Stimulated activated CD4-positive, alpha-beta T cell treated with anti-CD3 and anti-CD28 coated beads, Interleukin-1b, Interleukin-23, amount 100 ng/mL, for 1 hour (primary cell): ENCODE measurements at places on chromosomes 2 and 18.

DNA sequence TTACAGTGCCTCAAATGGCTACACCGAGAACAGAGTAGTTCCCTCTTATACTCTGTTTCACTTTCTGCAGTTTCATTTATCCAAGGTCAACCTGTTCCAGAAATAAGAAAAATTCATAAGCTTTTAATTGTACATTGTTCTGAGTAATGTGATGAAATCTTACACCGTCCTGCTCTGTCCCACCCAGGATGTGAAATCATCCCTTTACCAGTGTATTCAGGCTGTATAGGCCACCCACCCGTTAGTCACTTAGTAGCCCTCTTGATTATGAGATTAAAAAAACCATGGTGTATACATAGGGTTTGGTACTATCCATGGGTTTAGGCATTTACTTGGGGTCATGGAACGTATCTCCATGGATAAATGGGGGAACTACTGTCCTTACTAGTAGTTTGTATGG is 29.8 kb downstream of the STARD6 start:
- no peak for DNase-seq

GRCh38 chr2:36740061-36740460 is 43.6 kb downstream of the VIT start:
- DNase-seq: no peak

DNA sequence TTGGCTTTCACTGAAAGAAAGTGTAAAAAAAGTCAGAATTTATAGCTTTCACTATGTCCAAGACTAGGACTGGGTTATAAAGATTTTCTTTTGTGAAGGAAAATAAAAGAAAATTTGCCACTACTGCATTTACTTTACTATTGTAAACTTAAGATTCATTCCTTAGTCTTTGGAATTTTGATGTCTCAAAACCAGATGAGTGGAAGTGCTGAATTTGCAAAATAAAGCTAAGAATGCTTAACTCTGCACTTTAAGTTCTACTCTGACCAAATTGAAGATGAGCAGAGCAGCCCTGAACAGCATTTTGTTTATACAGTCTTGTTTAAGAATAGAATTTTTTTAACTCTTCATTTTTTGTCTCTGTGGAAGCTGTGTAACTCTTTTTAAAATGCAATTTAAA is 102.4 kb downstream of the ICA1L start:
- DNase-seq: no peak

- DNase-seq: no peak
These were observed 226.5 kb upstream of the RBMS1 start for GRCh38 chr2:160720098-160720497.

DNA sequence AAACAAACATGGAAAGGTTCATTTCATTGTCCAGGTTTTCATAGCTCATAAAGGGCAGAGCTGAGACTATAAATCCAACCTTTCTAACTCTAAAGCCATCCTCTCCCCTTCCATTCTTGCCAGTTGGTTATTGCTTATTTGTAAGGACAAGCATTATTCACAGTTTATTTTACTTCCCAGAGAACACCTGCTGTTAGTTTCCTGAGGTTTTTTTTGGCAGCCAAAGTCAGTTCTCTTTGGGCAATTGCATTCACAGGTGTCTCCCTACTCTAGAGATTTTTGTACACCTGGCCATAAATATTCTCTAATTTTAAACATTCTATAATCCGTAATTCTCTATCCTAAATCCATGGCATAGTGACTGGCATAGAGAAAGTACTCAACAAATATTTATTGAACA is 87.3 kb upstream of the SPHKAP start:
- DNase-seq: no peak

DNA sequence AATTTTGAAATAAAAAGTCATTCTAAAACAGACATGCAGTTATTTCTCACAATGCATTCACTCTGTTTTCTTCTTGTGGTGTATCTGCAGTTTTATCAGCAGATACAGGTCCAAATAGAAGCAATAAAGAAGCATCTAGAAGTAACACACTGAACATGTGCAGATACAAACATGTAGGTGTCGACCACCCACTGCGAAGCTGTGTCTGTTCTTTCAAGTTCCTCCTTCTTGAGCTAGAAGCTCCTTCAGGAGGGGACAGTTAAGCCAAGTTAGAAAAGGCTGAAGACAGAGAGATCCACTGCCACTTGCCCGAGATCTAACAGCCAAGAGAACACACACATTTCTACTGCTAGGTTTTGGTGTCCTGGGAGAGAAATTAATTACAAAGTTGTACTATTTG is 30.1 kb downstream of the WDFY1 start:
- no peak for DNase-seq

- no peak for DNase-seq
These were observed 85.6 kb downstream of the TFCP2L1 start for GRCh38 chr2:121199281-121200010.

DNA sequence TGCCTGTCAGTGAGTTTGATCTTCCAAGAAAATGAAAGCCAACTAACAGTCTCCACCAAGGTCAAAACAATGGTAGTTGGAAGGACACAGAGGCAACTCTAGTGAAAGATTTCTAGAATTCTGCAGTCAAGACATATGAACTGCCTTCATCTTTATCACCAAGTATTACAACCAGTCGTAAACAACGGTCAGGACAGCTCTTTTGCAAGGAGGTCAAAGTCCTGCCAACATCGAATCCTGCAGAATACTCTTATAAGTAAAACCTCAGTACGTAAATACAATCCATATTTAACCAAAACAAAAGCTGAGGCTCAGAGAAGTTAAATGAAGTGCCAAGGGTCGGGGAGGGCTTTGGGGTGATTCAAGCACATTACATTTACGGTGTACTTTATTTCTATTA is 3.1 kb downstream of the FEZ2 start:
- no peak for DNase-seq

DNA sequence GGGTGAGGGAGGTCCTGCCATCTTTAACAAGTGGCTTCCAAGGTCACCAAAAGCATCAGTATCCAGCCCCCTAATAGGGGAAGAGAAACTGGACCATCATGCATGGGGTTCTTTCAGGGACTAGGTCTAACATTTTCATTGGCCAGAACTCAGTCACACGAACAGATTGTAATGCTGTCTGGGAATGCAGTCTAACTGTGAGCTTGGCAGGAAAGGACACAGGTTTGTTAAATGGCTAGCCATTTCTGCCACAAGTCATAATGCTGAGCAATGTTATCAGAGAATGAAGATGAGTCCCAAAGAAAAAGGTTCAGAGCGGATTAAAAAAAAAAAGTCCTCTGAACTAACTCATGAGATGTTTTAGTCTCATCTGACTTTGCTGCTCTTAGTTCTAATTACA is 70.9 kb upstream of the TNP1 start:
- DNase-seq: no peak

DNA sequence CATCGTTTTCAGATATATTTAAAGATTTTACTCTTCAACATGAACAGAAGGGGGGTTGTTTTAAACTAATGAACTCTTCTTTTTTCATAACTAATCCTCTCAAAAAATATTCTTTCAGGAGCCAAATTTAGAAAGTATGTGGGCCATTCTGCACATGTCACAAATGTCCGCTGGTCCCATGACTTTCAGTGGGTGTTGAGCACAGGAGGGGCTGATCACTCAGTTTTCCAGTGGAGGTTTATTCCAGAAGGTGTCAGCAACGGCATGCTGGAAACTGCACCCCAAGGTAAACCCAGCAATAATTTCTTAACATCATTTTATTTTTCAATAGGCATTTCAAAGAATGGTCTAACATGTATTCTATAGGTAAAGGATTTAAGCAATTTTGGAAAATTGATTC is 136.0 kb downstream of the EML6 start:
- DNase-seq: no peak
